ENCODE measurements at places on chromosomes 1 and 21.

GRCh38 chr1:25893116-25893515 lies 13.1 kb downstream of the STMN1 start:
- DNase-seq, result peak; percentile 42

DNA sequence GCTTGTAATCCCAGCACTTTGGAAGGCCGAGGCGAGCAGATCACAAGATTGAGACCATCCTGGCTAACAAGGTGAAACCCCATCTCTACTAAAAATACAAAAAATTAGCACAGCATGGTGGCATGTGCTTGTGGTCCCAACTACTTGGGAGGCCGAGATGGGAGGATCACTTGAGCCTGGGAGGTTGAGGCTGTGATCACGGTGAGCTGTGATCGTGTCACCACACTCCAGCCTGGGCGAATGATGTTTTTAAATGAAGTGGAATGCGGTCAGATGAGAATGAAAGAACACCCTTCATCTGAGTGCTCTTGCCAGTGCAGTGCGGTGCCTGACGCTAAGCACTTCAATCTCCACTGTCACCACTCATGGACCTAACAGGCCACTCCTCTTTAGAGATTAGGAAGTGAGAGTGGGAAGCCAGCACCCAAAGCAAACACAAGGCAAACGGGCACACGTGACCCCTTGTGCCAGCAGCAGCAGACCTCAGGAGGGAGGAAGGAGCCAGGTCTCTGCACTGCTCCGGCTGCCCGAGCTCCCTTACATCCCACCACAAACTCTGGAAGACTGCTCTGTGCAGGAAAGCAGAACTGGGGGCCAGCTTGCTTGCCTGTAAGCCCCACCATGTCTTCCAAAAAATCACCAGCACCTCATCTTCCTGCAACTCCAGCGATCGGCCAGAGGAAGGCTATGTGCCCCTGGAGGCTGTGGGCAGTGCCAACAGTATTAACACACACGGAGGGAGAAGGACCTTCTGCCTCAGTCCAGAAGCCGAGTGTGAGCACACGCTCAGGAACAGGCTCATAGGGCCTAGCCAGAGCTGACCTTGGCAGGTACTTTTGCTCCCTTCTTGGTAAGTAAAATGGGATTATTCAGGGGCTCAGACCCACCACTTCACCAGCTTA lies 9.7 kb downstream of the CTNNBIP1 start:
- no peak for DNase-seq

- DNase-seq, result no peak
Measured at GRCh38 chr1:245898581-245898980, 608.5 kb downstream of the SMYD3 start.

GRCh38 chr1:219687779-219688178 lies 74.9 kb upstream of the ZC3H11B start:
- no peak for DNase-seq

GRCh38 chr1:231596337-231596791 lies 30.2 kb upstream of the DISC1 start:
- no peak for DNase-seq
